ENCODE measurements at places on chromosomes 1 and 21. TPM values are rescaled to one million over a fixed set of nuclear protein-coding genes. Genes with fewer than 3 reads are reported as not detected.

- DNase-seq: no peak
Measured at GRCh38 chr1:3072391-3073185, 3.6 kb downstream of the PRDM16 start.

- no peak for DNase-seq
Measured at GRCh38 chr1:226988334-226988666, 48.2 kb downstream of the COQ8A start.

Gene AMY1B
- not detected for total RNA-seq

- DNase-seq: no peak
Measured at GRCh38 chr1:107434361-107434693, 293.5 kb downstream of the NTNG1 start.
